ENCODE measurements at places on chromosomes 3 and 15. TPM values are rescaled to one million over a fixed set of nuclear protein-coding genes. Genes with fewer than 3 reads are reported as not detected.

KPNA4 gene
- 17.5 TPM for total RNA-seq

SEMA4B gene
- 21.1 TPM for total RNA-seq

GRCh38 chr3:39154280-39155021 is 1.1 kb upstream of the CSRNP1 start:
- no peak for DNase-seq

GRCh38 chr3:127421943-127422662 is 134.3 kb upstream of the PRR20G start:
- no peak for DNase-seq

DNA sequence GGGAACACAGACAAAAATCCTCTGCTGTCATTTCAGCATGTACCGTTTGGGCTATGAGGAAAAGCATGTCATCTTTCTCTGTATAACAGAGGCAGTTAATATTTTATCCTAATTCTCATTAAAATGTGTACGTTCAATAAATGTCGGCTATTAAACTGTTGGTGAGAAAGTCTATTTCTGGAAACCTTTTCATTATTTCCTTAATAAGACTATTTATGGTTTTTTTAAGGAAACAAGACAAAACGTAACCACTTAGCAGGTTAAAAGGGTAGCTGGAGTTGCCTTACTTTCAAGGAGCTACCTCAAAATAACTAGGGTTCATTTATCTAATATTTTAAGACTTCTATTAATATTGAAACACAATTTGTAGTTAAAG is 1.8 kb upstream of the STT3B start:
- no peak for DNase-seq

DNA sequence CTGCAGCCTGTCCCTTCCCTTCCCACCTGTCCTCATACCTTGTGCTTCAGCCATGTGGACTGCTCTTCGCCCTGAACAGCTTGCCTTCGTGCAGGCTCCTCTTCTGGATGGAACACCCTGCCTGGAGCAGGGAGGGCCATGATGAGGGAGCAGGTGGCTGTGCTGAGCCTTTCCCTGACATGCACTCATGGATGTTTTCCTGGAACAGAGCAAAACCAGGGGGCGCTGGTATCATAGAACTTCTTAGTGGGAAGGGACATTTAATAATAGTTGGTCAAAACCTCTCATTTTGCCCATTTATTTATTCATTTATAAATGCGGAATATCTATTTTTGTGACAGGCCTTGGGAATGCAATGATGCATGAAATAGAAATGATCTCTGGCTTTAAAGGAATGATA is 149.3 kb downstream of the CACNA1D start:
- no peak for DNase-seq

DNA sequence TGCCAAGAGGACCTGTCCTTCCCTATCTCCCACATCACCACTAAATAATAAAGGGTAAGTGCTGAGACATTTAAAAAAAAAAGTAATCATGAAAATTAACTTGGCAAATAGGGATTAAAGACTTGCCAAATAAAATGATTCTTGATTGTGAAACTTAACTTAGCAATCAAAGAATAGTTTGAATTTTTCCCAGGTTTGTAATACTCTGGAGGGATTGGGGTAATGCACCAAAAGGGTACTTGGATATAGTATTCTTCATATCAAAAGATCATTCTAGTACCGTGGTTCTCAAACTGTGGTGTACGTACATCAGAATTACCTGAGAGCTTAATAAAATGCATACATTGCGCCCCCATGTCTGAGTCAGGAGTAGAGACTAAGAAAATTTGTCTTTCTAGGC is 28.5 kb downstream of the CALML4 start:
- DNase-seq = no peak
